Activated CD4-positive, alpha-beta T cell treated with anti-CD3 and anti-CD28 coated beads, Interleukin-2, amount 50 U/mL, for 4 hours (primary cell): ENCODE measurements at places on chromosomes 5 and 9.

GRCh38 chr5:81825237-81825636 lies 74.3 kb upstream of the SSBP2 start:
- DNase-seq = no peak

DNA sequence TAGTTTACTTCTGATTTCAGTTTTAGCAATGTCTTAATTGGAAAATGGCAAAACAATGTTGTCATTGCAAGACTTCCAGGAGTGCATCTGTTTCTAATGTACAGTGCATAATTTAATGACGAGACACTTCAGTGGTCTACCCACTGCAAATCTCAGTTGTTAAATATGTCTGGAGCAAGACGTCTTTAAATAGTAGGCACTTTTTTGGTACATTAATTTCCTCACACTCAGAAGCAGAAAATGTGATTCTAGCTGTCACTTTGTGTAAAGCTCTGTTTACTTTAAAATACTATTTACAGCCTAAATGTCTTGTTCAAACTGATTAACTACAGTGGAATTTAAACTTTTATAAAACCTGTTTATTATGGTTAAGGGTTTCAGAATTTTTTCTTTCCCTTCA lies 815.5 kb downstream of the TLE1 start:
- DNase-seq = no peak

DNA sequence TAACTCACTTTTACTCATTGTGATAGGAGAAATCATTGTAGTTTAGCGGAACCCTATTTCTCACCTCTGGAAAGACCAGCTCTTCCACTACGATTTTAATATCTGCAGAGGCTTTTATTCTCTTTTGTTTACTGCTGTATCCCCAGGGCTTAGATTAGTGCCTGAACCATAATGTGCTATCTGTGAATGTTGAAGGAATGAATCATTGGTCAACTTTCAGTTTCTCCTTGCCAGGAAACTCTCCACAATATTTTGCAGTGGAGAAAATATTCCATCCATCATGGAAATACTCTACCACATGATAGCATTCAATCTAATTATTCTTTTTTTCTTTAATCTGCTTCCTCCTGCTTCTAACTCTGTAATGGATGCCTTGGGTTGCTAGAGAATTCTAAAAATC lies 263.5 kb upstream of the PTPRD start:
- no peak for DNase-seq

DNA sequence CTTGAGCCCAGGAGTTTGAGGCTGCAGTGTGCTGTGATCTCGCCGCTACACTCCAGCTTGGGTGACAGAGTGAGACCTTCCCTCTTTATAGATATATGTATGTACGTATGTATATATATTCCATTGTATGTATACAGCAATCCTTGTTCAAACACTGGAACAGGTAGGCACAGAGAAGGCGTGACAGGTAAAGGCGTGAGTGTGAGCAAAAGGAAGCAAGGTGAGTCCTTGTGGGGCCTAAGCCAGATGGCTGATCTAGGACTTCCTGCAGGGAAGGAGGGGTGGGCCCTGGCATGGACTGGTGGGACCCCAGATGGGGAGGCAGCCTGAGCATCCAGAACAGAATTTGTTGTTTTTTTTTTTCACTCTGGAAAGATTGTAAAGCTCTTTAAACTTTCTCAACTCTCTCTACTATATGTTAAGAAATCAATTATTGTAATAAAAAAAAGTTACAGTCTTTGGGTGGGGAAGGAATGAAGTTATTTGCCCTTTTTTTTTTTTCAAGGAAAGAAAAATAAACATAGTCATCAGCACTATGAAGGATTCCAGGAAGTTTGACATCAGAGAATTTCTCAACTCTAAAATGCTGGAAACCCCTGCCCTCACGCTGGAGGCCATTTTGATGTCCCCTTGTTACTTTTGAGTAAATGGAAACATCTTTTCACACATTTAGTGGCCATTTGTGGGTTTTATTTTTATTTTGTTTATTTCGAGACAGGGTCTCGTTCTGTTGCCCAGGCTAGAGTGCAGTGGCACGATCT lies 38.9 kb upstream of the STXBP1 start:
- DNase-seq = no peak

DNA sequence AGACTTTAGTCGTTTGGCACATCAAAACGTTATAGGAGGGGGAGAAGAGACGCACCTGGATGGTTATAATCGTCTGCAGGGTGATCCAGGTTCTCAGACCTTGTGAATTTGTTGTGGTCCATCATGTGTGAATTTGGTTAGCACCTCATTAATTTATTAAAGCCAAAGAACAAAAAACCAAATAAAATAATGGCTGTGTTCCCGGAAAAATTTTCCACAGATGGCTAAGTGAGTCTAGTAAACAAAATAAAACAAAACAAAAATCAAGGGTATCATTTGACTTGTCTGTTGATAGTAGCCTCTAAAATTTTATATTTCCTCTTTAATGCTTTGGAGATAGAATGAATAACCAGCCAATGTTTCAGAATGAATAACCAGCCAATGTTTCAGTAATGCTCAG lies 119.7 kb downstream of the ACTBL2 start:
- DNase-seq = no peak

DNA sequence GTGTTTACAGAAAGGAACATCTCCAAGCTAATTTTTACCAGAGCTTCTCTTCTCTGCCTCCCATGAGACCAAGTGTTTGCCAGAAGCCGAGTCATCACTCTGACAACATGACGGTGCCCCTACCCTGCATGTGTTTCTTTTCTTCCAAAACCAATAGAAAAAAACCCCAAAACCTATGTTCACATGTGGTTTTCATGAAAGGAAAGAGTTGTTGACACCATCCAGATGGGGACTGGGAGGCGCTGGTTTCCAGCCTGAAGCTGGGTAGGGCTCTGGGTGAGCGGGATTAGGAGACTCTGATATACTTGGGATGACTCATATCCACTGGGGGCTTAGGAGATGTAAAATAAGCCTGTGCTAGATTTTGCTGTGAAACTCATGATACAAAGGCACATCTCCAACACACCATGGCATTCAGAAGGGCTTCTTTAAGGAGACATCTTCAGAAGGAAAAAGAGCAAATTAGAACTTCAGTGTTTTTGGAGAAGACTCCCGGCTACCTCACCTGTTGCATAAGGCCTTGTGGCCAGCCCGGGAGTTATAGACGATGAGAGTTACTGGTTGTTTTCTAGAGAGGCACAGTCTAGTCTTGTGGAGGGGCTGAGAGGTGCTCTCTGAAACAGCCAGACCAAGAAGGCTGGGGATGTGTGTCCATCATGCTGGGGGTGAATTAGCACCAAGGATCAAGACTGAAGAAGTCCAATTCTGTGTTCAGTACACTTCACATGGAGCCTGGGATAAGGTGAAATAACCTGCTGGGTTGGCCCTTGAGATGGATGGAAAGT lies 108.9 kb upstream of the LHFPL2 start:
- no peak for DNase-seq

- no peak for DNase-seq
Measured at GRCh38 chr5:150516011-150516410, 8.1 kb downstream of the NDST1 start.

GRCh38 chr5:136080113-136080482 lies 51.3 kb downstream of the TGFBI start:
- DNase-seq = no peak

DNA sequence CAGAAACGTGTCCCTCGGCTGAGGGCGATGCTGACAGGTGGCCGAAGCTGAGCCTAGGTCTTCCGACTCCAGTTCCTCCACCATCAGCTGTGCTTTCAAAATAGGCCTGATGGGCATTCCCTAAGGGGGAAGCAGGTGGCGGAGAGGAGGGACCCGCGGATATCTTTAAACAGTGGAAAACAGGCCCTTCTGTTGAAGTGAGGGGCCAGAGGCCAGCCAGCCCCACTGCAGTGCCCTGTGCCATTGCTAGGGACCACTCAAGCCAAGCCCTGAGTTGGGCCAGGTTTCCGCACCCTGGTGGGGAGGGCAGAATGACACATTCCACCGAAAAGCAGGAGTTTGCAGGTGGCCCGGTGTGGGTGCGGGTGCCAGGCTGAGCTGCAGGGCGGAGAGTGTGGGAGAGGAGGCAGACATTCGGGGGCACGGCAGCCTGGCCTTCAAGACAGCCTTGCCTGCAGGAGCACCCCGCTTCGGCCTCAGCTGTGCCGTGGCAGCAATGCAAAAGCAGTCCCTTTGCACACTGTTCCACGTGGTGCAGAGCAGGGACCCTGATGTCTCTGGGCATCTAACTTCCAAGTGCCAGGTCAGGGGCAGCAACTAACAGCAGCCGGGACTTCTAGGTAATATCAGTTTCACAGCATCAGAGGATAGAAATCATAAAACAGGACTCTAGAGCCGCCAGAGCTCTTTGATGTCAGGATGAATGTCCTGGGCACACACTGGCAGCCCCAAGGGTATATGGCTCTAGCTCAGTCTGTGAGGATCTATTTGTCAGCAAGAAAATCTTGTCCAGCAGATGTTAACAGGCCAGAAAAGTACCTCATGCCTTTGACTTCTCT lies 17.2 kb downstream of the HNRNPH1 start:
- no peak for DNase-seq

DNA sequence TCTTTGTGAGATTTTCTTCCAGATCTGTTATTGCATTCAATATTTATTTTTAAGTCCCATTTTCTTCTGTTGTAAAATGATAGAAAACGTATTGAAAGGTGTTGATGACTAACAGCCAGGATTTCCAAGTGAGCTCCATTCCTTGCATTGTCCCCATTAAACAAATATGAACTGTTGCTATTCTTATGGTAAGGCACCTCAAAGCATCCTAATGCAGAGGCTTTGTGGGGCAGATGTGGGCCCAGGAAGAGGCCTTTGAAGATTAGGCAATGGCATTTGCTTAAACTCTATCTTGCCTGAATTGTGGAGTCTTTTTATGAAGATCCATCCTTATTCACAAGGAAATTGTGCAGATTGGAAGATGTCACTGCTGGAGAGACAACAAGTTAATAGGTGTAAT lies 38.9 kb downstream of the NTRK2 start:
- DNase-seq = no peak

GRCh38 chr9:133715866-133716563 lies 22.1 kb downstream of the SARDH start:
- DNase-seq = peak; percentile 29

GRCh38 chr9:27073841-27074728 lies 34.9 kb upstream of the TEK start:
- no peak for DNase-seq

DNA sequence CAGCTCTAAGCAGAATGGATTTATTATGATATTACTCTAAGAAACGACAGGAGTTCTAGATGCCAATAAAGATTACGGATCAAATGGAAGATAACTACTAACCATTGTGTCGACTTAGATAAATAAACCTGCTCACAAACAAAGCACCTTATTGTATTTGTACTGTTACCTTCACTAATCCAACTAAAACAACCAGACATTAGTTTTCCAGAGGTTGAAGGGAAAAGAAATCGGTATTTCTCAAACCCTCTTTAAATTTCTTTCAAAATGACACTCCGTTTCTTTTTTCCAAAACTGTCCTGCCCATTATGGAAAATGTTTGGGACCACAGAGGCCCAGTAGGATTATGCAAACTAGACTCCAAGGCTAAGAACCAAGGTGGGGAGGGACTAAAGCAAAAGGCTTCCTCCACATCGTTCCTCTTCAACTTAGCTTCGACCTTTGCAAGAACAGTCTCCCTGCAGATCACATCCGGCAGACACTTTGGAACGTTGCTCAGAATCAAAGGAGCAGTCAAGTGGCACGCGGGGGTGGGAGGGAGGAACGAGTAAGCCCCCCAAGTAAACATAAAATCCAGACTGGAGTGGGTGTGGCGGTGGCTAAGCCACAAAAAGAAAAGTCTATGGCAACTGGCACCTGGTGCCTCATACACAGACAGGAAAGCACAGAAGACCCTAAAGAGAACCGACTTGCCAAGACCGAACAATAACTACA lies 2.7 kb downstream of the MLLT3 start:
- no peak for DNase-seq
